ENCODE measurements at places on chromosomes 11 and 22.

DNA sequence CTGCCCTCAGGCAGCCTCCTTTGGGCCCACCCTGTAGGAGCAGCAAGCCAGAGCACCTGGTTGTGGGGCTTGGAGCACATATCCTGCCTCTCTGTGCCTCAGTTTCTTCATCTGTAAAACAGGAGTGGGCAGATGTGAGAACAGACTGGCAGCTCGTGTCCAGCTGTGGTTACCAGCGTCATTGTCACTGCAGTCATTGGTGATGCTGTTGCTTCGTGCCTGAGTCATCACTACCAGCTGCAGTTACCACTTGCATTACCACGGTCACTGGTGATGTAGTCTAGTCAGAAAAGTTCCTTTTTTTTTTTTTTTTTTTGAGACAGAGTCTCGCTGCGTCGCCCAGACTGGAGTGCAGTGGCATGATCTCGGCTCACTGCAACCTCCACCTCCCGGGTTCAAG is 20.4 kb downstream of the RSPH14 start:
- DNase-seq: peak; percentile 33

DNA sequence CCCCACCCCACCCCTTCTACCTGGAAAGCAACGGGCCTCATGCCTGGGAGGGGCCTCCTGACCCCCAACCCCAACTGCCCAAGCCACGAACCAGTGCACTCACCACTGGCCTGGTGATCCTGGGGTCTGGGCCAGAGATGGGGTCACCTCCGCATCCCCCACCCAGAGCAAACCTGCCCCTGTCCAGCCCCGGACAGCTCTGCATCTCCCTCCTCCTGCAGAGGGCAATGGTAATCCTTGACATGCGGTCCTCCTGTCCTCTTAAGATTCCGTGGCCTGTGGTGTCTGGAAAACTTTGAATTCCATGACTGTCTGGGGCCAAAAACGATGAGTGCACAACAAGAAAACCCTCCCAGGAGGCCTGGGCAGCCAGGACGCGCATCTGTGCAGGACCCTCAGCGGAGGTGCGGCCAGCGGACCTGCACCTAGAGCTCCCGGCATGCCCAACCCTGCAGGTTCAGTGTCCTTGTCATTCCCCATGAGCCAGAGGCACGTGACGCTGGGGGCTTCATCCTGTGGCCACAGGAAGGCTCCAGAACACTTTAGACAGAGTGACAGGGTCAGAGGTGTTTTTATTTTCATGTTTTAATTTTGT is 16.1 kb upstream of the PPARA start:
- no peak for DNase-seq

DNA sequence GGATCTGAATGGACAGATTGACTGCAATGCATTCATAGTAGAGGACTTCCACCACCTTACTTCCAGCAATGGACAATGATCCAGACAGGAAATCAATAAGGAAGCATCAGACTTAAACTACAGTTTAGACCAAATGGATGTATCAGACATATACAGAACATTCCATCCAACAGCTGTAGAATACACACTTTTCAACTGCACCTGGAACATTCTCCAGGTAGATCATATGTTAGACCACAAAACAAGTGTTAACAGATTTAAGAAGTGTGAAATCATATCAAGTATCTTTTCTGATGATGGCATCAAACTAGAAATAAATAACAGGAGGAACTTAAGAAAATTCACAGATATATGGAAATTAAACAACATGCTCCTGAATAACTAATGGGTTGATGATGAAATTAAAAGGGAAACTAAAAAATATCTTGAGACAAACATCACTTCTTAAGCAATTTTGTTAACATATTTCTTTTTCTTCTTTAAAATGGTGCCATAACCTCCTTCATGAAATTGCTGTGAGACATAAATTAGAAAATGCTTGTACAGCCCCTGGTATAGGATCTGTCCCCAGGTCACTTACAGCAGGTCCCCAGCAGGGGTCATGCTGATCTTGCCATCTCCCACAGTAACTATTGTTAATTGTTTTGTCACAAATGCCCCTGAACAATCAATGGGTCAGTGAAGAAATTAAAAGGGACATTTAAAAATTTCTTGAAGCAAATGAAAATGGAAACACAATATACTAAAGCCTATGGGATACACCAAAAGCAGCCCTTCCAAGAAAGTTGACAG is 100.0 kb upstream of the OR4B1 start:
- DNase-seq: peak; percentile 39

DNA sequence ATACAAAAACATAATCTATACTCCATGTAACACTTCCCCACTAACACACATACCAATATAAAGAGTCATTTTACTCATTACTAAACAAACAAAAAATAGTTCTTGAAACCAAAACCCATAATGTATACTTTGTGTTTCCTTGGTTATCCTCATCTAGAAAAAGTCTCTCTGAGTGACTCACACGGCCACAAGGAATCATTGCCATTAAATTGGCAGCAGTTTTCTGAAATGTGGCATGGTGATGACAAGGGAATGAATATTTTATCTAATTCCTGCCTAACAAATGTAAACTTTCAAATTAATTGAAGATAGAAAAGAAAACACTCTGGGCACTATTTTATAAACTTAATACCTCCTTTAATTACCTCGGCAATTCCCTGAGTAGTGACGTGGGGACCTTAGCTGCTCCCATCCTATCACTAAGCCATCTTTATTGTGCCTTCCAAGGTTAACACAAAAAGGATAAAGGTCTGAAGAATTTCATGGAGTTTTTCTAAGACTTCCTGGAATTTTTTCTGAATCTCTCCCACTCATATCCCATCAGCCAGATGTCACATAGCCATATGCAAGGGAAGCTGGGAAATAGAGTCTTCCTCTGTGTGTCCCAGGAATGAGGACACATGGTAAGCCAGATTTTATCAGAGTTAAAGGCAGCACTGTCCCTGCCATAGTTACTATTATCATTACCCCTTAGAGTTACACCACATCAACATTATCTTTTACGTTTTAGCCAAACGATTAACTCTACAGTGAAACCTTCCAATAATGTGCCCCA is 857.2 kb upstream of the TENM4 start:
- DNase-seq: peak; percentile 1

GRCh38 chr22:31951194-31952093 is 7.1 kb downstream of the YWHAH start:
- no peak for DNase-seq

DNA sequence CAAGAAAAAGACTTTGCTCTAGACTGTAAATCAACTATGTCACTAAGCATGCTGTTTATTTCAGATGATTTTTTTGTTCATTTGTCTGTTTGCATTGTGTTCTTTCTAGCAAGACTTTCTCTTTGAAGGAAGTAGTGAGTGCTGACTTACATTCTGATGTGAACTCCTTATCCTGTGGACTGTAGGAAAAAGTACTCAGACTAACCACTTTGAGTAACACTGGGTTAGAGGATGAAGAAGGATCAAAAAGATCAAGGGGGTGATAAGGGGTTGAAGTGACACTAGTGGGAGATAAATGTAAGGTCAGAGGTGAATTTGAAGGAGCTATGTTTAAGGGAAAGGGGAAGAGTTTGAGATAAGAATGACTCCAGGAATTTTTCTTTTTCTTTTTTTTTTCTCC is 369.4 kb downstream of the NELL1 start:
- no peak for DNase-seq

DNA sequence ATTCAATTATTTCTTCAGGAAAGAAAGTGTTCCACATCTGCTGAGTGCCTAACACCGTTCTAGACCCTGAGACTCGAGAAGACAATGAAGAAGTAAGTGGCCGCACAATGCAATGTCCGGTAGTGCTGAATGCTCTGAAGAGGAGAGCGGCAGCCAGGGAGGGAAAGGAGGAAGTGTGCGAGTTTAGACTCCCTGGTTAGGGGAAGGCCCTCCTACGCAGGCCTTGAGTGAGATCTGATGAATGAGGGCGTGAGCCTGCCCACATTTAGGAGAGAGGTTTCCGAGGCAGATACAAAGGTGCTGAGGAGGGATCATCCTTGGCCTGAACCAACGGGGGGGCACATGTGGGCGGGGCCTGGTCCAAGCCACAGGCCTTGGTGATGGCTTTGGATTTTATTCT is 558.6 kb downstream of the NTM start:
- no peak for DNase-seq

GRCh38 chr11:133801356-133801755 is 44.0 kb downstream of the SPATA19 start:
- DNase-seq: no peak

DNA sequence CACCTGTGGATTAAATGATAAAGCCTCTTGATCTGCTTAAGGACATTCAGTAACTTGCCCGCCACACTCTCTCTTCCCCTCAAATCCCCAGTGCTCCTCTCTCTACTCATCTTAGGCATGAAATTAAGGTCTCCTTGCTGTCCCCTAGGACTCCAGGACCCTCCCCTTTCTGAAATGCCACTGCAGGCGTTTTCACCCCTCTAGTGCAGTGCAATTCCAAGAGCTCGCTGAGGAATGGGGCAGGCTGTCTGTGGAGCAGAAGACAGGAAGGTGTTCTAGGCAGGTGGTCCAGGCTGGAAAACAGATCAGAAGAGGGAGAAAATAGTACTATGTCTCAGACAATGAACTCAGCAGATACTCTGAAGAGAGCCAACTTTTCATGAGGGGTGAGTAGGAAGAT is 55.8 kb upstream of the ARHGAP42 start:
- no peak for DNase-seq

GRCh38 chr11:103202048-103202651 is 92.9 kb downstream of the DYNC2H1 start:
- peak; percentile 63 for DNase-seq

GRCh38 chr11:23311986-23312940 is 452.0 kb upstream of the CCDC179 start:
- DNase-seq: peak; percentile 87

GRCh38 chr22:20807315-20807752 is 33.4 kb downstream of the SERPIND1 start:
- DNase-seq: peak; percentile 97

GRCh38 chr11:114290503-114291235 is 5.5 kb upstream of the NNMT start:
- peak; percentile 45 for DNase-seq
